Activated T-helper 2 cell treated with anti-CD3 and anti-CD28 coated beads, Interferon-gamma antibody, Interleukin-2, Interleukin-4, amounts not matched to agents 10 μg/mL and 5 μg/mL and 100 μg/mL, durations not matched to agents 14 hours and 24 hours and 36 hours (primary cell): ENCODE measurements at places on chromosomes 2 and 18. TPM values are rescaled to one million over a fixed set of nuclear protein-coding genes. Genes with fewer than 3 reads are reported as not detected.

GRCh38 chr2:1750933-1751766, 6.8 kb upstream of the PXDN start:
- peak; percentile 22 for DNase-seq

- no peak for DNase-seq
Measured at GRCh38 chr2:217562871-217563480, 439.8 kb downstream of the TNS1 start.

GRCh38 chr2:42338567-42339190, 22.3 kb downstream of the COX7A2L start:
- no peak for DNase-seq

DNA sequence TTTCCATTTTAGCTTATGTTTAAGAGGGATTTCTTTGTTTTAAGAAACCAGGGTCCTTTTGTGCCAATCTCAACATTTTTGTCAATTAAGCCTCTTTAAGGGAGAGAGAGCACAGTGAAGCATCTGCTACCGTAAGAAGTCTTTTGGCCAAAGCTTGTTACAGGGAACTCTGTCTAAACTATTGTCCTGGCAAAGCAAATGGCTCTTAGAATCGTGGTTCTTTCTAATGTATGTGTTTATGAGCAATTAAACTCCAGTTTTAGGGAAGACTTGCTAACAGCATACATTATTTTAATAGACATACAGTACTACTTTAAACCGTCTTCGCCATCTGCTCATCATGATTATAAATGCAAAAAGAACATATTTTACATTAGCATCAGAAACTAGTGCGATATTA, 202.1 kb downstream of the CDCA7 start:
- no peak for DNase-seq

DNA sequence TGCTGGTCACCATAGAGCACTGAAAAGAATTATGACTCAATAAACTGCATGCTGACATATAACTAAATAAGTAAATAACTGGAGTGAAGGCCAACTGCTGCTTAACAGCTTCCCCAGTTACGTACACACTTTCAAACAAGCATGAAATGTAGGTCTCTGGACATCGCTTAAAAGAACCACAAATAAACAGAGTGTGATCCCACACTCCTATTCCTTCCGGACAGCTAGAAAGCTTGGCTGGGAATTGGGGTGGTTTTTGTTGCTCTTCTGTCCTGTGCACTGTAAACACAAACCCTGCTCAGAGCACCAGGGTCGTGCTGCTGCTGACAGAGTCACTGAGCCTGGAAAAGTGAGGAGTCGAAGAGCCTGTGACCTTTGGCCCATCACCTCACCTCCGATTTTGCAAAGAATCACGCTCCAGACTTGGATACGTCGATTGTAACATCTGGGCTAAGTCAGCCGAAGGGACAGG, 162.7 kb upstream of the NT5C1B start:
- DNase-seq, result no peak

- DNase-seq, result no peak
Measured at GRCh38 chr2:58035352-58035751, 11.3 kb upstream of the VRK2 start.

The C2orf72 gene
- total RNA-seq, result 0.32 and 0.96 TPM in 2 replicates

DNA sequence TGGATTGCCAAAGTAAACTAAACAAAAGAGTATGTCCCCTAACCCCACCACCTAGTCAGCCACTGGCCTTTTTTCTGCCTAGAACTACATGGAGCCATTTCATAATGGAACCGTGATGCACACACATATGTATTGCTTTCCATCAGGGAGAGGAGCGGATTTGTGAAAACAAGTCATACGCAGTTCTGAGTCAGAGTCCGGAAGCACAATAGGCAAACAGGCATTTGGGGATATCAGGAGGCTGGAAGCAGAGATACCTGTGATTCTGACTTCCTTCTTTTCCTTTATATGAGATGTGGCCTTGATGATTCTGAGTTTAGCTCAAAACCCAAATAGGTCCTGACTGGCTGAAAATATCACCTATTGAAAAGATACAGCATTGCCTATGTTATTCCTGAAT, 93.5 kb downstream of the TMEM163 start:
- no peak for DNase-seq

GRCh38 chr2:96694279-96694678, 45.6 kb downstream of the LMAN2L start:
- no peak for DNase-seq

DNA sequence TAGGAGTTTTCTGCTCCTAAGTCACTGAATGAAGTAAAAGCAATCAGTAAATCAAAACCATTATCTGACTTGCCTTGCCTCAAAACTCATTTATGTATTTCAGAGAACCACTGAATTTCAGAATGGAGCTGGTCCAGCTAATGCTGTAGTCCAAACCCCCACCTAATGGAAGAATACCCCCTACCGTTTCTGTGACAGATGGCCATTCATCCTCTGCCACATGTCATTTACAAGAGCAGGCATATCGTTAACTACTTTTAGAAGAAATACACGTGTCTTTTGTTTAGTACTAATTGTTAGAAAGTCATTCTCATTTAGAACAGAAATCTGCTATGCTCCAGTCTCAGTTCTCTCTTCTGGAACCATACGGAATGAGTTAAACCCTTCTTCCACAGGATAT, 12.8 kb upstream of the GALNT5 start:
- DNase-seq, result no peak

DNA sequence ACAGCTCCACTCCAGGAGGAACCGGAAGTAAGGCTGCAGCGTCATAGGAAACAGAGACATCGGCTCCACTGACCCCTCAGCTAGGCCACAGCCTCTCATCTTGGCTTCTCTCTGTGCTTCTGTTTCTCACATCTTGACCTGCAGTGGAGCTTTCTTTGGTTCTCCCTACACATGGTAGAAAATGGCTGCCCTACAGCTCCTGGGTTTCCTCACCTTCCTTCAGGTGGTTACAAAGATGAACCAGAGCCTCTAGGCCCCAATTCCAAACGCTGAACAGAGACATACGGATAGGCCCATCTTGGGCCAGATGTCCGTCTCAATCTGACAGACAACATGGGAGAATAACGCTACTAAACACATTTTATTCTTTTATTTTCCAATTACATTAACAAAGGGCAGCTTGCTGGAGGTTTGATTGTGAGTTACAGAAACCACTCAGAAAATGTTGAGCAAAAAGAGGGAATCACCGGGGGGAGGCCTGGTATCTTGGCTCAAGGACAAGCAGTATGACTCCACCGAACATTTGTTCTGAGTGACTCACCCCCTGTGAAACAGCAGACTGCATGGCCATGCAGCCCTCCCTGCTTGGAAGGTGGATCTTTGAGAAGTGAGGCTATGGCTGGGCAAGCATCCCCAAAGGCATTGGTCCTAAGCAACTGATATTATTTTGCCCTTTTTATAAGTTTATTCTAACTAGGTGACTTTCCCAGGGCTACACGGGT, 303.5 kb downstream of the CDCA7 start:
- DNase-seq, result no peak

DNA sequence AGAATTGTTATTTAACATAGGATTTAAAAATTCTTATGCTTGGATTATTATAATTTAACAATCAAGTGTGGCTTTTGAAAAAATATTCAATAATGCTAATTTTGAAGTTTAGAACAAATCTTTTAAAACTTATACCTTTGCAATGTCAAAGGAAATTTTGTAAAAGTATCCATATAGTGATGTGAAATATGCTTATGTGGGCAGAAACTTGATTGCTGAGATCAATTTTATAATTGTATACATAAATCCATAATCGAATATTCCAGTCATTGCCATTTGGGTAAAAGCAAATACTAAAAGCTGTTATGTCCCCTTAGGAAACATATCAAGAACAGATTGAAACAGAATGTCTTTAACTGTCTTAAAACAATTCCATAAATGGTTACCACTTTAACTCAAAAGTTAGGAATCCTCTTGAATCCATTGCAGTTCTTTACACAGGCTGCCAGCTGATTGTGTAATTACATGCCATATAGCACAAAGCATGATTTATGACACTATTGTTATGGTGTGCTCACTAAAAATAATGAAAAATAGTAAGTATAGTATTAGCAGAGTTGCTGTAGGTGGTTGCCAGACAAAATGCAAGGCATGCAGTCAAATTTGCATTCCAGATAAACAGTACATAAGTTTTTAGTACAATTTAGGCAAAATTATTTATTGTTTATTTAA, 24.2 kb downstream of the PLCL1 start:
- no peak for DNase-seq

DNA sequence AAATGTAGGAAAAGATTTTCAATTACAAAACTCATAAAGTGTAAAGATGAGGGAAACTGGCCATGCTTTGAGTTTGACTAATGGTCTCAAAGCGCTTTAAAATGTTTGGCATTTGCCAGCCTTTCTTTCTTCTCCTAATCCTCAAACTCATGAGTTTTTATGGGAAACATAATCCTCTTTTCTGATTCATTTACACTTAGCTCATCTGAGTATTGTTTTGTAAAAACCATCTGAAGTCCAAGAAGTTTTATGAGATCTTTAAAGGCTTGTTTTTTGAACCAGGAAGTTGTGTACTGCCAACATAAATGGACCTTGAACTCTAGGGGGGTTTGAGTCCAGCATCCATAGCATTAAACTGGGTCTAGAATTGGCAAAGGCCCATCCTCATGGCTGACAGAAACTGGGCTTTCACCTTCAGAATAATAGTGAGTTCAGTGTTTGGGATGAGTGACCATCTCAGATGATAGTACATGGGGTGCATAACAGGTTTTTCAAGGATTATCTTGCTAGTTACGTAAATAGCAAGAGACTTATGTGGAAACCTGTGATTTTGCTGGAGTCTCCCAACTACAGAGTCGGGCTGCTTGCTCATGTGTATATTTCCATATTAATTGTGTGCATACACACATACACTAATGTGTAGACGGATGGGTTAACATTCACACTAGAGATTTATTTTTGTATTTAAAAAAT, 3.8 kb upstream of the LTBP1 start:
- no peak for DNase-seq

- DNase-seq, result no peak
Measured at GRCh38 chr18:55433648-55434047, 154.3 kb downstream of the TCF4 start.

DNA sequence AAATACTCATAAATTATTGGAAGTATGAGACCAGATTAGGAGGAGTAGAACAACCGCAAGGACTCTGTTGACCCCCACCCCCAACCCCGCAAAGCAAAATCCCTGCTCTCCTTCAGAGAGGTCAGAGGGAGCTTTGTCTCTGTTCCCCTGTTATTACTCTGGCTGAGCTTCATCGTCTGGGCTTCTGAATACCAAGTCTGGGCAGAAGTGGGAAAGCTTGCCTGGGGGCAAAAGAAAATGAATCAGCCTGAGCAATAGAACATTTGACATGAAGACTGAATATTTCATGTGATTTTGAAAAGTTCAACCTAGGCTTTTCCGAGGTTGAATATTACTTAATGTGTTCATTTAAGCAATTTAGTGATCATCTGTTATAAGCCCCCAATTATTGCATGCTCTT, 114.6 kb upstream of the ARHGAP28 start:
- DNase-seq, result no peak
